ENCODE measurements at places on chromosomes 11 and 22.

DNA sequence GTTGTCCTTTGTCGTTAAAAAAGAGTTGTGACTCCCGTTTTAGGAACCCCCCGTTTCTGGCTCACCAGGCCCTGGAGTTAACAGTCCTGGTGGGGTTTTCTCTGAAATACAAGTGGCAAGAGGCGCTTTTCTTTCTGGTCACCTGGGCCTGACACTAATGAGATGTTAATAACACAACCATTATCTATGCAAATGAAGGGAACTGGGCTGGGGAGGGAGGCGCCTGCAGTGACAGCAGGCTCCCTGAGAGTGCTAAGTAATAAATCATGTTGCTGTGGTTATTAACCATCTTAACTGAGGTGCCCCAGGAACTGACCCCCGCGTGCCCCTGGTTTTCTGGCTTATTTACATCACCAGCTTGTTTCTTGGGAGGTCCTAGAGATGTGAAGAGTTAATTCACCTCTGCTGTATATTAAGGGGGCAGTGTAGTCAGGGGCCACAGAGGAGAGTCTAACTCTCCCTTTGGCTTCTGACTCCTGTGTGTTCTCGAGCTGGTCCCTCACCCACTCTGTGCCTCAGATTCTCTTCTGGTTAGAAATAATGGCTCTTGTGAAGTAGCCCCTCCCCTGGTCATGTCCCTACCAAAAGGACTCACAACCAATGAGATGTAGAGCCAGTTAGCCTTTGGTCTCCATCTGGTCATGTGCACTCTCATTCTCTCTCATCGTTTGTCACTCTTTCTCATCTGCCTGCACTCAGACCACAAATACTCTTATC is 276.6 kb upstream of the CADM1 start:
- DNase-seq, result no peak

DNA sequence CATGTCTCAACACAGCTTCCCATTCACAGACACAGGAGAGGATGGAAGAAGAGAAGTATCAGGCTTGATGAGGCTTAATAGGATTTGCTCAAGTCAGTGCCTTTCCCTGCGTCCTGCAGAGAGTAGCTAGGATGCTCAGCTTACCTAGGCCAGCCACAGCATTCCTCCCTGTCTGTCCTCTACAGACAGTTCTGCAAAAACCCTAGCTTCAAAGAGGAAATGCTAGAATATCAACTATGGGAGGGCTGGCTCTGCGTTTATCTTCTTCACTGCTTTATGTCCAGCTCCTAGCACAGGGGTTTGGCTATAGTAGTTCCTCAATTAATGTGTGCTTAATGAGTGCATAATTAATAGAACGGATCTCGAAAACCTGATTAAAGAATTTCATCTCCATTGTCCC is 16.4 kb downstream of the KCNJ5 start:
- no peak for DNase-seq

GRCh38 chr11:17575431-17576425 is 28.7 kb downstream of the OTOG start:
- no peak for DNase-seq

DNA sequence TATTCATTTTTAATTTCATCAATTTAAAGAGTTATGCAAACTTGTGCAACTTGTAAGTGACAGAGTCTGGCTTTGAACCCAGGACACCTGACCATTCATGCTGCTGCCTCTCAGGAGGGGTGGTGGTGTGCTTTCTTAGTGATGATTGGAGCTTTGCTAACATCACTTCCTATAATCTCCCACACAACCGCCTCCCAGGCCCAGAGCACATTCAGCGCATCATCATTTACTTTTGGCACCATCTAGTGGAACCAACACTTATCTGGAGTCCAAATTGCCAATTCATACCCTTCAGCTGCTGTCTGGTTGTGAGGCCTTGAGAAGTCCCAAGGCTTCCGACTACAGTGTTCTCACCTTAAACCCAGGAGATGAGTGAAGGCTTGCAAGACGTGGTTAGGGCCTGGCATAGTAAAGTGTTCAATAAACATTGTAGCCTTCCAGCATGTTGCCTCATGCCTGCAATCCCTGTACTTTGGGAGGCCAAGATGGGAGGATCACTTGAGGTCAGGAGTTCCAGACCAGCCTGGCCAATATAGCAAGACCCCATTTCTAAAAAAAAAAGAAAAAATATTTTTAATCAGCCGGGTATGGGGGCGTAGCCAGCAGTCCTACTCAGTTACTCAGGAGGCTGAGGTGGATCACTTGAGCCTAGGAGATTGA is 1.1 kb upstream of the TTLL1 start:
- DNase-seq, result peak; percentile 30

GRCh38 chr11:69013009-69013951 is at the start of gene MRGPRF:
MRGPRF (minus strand) TSS chr11:69013246; CDS start chr11:69009901, 3,345 bp downstream.
- DNase-seq, result no peak

DNA sequence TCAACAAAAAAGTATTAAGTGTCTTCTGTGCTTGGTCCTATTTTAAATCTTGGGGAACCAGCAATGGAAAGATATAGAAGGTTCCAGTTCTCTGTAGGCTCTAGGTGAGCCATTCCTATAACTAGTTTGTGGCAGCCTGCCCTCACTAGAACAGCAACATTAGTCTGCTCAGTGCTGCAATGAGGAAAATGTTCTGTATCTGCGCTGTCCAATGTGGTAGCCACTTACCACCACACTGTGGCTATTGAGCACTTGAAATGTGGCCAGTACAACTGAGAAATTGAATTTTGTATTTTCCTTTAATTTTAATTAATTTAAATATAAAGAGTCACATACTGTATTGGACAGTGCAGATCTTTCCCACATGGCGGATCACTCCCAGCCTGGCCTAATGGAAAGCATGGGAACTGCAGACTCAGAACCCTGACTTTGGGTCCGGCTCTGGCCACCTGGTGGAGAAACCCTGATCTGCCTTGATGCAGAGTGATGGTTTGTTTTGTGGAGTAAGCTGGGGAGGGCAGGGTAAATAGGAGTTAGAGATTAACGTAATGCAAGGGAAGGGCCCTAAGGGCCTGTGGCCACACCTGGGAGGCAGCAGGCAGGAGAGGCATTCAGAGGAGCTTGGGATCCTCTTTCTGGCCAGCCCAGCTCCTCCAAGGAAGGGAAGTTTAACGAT is 101.0 kb downstream of the ME3 start:
- DNase-seq, result no peak

Measured in naive B cell (primary cell).